ENCODE measurements at places on chromosomes 13 and 19.
A peak's percentile ranks its signal among the peaks of the same experiment; 100 is the strongest.

- no peak for DNase-seq
These were observed 62.9 kb upstream of the SPATA13 start for GRCh38 chr13:24097667-24098066.

GRCh38 chr13:97848886-97849285 is 104.6 kb upstream of the IPO5 start:
- DNase-seq = no peak

DNA sequence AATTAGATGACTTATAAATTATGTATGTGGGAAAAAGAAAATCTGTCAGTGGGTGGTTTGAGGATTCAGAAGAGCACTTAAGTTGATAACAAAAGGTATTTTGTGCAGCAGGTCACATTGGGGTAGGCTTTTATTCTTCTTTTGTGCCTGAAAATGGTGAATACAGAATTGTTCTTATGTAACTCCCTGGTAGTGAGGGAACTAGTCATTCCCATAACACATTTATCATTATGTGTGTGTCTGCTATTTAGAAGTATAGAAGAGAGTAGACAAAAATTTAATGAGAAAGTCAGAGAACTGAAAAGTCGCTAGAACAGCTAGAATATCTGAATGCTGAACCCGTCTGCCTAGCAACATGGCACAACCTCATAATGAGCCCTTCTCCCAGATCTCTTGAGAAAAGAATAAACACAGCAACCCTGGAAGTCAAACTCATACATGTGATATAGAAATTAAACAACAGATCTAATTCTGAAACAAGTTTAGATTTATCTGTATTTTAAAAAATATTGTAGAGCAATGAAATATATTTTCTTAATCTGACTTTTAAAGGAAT is 111.8 kb upstream of the EDNRB start:
- no peak for DNase-seq

- no peak for DNase-seq
These were observed 154.3 kb downstream of the FGF9 start for GRCh38 chr13:21825186-21825585.

DNA sequence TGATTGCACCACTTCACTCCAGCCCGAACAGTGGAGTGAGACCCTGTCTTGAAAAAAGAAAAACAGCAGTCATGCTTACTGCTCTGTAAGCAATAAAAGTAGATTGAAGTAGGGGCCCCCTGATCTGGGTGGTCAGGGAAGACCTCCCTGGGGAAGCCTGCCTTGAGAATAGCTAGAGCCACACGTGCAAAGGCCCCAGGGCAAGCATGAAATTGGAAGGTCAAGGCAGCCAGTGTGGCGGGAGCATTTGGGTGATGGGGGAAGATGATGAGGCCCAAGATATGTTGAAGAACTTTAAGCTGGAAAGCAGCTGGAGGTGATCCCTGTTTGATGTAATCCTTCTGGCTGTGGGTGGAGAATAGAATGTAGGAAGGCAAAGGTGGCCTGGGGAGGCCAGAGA is 104.4 kb downstream of the SIPA1L3 start:
- no peak for DNase-seq

DNA sequence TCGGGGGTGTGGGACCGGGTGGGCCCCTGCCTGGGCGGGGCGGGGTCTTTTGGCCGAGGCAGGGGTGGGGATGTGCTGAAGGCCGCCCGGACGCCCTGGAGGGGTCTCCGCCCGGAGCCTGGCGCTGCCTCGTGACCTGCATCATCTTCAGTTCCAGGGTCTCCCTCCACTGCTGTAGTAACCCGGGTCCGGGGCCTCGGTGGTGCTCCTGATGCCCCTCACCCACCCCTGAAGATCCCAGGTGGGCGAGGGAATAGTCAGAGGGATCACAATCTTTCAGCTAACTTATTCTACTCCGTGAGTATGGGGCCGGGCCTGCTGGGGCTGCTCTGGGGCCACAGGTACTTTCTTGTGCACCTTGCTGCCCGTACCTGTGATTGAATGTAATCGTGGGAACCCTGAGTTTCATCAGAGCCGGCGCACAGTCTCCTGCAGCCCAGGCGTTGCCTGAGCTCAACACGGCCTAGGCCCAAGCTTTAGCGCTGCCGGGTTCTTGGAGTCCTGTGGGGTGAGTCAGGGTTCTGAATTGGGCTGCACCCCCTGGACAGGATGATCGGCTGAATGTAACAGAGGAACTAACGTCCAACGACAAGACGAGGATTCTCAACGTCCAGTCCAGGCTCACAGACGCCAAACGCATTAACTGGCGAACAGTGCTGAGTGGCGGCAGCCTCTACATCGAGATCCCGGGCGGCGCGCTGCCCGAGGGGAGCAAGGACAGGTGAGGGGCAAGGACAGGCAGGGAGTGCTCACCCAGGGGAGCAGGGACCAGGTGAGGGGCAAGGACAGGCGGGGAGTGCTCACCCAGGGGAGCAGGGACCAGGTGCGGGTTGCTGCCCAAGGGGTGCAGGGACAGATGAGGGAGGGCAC is 10.5 kb downstream of the PEAK3 start:
- no peak for DNase-seq

DNA sequence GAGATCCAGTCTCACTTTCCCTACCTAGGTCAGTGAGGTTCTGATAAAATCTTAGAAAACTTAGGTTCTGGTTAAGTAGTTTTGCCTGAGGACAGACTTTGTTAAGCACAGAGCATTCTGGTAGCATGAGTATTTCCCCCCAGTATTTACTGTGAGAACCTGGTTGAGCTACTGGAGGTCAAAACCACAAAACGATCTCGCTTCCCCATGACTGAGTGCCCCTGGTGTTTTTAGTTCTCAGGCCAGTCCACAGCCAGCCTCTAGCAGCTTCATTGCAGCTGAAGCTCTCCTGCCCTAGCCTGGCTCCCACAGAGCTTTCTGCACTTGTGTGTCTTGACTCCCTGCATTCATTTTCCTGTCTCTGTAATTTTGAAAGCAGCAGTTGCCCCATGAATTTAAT is 1138.2 kb downstream of the UQCRFS1 start:
- no peak for DNase-seq

GRCh38 chr13:93412676-93413075 is 186.1 kb downstream of the GPC6 start:
- DNase-seq = no peak

GRCh38 chr13:97205982-97206381 is 16.2 kb upstream of the MBNL2 start:
- DNase-seq = no peak

DNA sequence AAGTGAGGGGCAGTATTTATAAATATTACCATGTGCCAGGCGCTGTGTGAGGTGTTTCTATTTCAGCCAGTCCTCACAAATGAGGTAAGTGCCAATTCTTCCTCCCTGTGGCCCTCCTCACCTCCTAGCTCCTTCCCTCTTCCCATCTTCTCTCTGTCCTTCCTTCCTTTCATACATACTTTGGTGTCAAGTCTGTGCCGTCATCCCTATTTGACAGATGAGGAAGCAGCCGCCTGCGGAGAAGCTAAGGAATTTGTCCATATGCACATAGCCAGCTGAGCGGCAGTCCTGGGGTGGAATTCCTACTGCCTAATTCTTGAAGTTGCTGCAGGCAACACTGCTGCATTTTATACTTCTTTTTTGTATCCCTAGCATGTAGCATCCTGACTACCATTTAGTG is 150.8 kb downstream of the B3GLCT start:
- DNase-seq = no peak

GRCh38 chr19:10768936-10769335 is 51.1 kb downstream of the DNM2 start:
- DNase-seq = no peak

GRCh38 chr19:38930776-38931520 is at the start of gene MRPS12:
Gene MRPS12, plus strand, starts transcription at chr19:38930944. Its CDS starts 351 bp downstream, at chr19:38931295.
- DNase-seq = peak; percentile 100

- no peak for DNase-seq
These were observed 167.6 kb downstream of the DCT start for GRCh38 chr13:94311893-94312292.

DNA sequence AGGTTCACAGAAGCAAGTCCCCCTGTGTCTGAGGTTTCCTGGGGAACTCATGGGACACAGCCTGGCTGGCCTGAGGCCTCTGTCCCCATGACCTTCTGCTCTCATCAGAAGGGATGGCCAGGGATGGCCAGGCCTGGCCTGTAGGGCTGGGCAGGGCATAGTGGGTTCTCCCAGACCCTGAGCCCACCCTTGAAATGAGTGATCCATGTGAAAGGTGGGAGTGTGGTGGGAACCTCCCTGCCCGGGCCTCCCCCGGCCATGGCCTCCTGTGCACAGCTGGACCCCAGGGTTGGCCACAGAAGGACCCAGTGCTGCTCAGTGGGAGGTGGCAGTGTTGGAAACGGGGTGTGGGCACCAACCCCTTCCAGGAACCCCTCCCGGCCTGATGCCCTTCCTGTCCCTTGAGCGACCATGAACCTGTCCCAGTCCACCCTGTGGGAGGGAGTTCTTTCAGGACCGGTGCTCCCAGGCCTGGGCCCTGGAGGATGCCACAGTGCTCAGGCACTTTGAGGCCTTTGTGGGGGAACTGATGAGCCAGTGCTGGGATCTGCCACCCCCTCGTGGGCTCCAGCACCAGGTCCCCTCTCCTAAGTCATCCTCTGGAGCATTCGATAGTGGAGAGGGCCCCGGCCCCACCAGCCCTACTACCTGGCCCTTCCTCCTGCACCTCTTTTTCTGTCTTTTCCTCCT is 15.5 kb upstream of the ZNF14 start:
- no peak for DNase-seq

GRCh38 chr13:24127116-24127631 is 33.3 kb upstream of the SPATA13 start:
- DNase-seq = no peak

DNA sequence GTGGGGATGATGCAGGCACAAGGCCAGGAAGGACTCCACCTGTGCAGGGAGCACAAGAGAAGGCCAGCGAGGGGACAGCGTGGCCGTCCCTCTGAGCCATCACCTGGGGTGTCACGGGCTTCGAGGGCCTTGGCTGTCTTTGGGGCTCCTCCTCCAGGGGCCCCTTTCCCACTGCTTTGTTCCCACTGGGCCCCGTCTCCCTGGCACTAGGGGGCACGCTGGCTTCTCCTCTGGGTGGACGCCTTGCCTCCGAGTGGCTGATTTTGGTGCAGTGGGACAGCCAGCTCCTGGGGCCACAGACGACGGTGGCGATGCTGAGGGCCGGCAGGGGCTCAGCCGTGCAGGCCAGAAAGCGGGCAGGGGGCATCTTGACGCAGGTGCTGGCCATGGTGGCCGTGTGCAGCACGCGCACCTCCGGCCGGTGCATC is 43.2 kb upstream of the GRTP1 start:
- no peak for DNase-seq

- no peak for DNase-seq
These were observed 43.7 kb downstream of the ELF1 start for GRCh38 chr13:40975441-40975840.

- no peak for DNase-seq
These were observed 65.1 kb upstream of the UBAC2 start for GRCh38 chr13:99135591-99135990.

DNA sequence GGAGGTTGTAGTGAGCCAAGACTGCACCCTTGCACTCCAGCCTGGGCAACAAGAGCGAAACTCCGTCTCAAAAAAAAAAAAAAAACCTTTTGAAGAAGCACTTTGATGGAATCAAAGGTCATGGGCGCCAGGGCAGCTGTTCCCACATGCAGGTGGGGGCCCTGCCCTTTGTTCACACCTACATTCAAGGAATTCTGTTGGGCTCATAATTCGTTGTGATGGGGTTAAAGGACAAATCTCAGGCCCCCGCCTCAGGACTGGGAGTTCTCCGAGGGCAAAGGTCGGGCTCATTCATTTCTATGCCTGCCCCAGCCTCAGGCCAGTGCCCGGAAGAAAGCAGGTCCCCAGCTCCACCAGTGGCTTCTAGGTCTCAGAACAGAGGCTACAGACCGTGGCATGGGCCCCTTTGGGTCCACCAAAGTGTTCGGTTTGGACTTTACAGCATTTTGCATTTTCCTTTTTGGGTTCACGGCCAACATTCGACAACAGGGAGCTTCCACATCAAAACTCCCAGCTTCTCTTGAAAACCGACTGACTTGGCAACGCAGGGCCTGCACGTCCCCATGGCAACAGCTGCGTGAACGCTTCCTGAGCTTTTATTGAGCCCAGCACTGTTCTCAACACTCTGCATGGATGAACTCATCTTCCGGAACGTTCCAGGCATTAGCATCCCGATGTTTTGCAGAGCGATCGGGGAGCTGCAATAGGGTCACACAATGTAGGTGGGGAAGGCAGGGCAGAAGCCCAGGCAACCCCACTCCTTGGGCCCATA is 10.1 kb upstream of the GTF2F1 start:
- DNase-seq = no peak

DNA sequence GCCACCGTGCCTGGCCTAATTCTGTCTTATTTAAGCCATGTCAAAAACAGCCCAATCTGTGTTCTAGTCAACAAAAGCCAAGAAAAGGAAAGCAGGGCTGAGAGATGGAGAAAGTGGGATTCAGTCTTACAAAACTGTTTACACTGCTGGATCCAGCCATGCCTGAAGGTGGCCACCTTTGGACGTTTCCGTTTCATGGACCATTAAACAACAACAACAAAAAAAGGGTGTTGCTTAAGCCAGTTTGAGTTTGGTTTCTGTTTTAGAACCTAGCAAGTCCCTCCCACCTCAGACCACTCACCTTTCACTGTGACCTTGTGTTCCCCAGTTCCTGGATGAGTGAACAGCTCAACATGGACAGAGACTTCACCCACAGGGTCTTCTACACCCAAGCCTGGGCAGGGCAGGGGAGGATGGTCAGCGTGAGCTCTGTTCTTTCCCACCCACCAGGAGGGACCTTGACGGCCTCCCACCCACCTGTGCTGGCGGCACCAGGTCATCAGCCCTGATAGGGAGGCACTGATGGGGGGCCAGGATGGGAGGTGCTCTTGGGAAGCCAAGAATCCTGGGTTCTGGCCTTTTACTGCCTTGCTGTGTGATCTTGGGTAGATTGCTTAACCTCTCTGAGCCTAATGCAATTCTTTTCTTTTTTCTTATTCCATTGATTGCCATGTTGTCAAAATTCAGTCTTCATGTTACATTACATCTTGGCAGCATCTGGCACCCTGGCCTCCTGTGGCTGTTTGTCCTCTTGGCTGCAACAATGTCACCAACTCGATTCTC is 56.2 kb downstream of the COLGALT1 start:
- no peak for DNase-seq

DNA sequence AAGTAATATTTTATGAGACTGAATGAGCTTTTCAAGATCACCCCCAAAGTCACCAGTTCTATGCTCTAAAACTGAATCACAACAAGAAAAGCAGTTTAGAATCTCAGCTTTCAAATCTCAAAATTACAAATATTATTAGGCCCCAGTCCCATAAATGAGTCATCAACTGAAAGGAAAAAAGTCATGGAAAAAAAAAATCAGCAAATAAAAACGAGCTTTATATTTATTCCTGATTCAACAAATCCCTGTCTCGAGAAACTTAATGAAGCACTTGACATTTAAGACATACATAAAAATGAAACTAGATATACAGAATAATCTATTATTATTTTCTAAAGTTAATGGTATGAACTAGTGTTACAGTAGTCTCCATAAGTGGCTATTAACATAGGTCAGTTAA is 203.0 kb downstream of the DIAPH3 start:
- DNase-seq = no peak

DNA sequence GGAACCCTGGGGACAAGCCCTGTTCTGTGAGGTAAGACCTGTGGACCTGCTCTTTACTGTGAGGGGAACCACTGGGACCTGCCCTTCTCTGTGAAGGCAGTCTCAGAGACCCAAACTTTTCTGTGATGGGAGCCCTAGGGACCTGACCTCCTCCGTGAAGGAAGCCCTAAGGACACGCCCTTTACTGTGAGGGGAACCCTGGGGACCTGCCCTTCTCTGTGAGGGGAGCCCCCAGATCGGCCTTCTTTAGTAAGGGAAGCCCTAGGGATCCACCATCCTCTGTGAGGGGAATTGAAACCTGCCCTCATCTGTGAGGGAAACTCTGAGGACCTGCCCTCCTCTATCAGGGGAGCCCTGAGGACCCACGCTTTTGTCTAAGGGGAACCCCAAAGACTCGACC is 343.5 kb downstream of the UQCRFS1 start:
- DNase-seq = no peak

Data from Panc1 (cell line).